ENCODE measurements at places on chromosomes 7 and 10.

- DNase-seq, result no peak
These were observed 128.9 kb downstream of the VIPR2 start for GRCh38 chr7:159015454-159016410.

DNA sequence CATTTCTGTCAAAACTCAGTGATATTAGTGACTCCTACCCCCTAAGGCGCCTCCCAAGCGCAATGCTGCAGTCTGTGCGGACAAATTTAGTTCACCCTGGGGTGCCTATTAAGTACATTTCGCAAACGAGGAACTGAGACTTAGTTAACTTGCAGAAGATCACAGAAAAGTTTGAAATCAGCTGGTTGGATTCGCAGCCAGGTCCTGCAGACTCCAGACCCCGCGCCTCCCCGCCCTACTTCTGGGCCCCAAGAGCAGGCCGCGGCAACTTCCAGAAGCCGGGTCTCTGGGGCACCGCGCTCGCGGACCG, 588 bp downstream of the CYREN start:
- DNase-seq, result no peak

DNA sequence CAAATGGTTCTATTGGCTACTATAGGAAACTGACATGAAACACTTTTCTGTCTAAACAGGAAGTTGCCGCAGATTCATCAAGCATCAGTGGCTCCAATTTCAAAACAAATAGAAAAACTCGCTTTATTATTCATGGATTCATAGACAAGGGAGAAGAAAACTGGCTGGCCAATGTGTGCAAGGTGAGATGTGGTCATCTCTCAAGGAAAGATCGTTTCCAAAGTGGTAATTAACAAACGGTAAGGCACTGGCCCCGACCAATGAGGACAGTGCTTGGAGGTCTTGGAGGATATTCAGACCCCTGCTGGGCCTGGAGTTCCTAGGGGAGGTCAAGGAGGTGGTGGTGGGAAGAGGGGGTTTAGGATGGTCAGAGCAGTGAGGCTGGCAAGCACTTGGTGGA, 2.6 kb downstream of the PNLIP start:
- no peak for DNase-seq

DNA sequence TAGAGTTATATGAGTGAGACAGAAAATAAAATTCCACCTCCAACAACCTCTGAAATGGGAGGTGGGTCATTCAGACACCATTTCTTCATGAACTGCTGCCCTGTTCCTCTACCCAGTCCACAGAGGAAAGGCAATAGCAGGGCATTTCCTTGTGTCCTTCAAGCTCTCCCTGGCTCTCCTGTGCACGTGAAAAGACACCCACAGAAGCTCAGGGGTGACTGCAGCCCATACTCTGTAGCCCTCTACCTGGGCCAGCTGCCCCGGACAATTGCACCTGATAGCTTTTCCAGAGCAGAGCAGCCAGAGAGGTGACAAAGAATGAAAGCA, 10.0 kb downstream of the ST8SIA6 start:
- no peak for DNase-seq

DNA sequence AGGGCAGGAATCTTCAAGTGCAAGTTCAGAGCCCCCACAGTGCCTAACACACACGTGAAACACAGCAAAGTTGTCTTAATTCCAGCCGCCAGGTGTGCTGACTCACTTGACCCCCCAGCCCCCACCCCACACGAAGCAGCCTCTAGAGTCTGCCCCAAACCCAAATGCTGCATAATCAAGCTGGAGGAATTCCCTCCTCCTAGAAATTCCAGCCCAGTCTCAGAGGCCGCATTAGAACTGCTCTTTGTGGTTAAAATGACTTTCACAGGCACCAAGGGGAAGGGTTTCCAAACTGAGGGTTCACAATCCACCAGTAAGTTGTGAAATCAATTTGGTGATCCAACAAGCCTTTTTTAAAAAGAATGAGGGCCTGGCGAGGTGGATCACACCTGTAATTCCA, 67.0 kb upstream of the PLXNA4 start:
- no peak for DNase-seq

- no peak for DNase-seq
These were observed 189.1 kb downstream of the LRRTM3 start for GRCh38 chr10:67114945-67115344.

GRCh38 chr10:60537697-60538096, 148.0 kb upstream of the ANK3 start:
- no peak for DNase-seq

- DNase-seq, result no peak
These were observed 44.3 kb downstream of the MDFIC start for GRCh38 chr7:114966156-114966555.
